ENCODE measurements at places on chromosomes 13 and 19.

DNA sequence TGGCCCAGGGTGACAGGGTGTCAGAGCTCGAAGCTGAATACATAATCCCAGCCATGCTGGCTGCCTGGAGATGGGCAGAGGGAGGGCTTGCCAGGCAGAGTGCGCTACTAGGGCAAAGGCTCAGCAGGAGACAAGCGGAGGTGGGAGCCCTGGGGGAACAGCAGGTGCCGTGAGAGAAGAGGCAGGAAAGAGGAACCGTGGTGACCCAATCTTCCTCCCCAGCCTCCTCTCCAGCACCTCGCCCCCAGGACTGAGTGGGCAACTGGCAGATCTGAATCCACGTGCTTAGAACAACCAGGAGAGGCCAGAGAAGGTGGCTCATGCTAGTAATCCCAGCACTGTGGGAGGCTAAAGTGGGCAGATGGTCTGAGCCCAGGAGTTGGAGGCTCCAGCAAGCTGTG is 11.0 kb upstream of the CCL25 start:
- no peak for DNase-seq

DNA sequence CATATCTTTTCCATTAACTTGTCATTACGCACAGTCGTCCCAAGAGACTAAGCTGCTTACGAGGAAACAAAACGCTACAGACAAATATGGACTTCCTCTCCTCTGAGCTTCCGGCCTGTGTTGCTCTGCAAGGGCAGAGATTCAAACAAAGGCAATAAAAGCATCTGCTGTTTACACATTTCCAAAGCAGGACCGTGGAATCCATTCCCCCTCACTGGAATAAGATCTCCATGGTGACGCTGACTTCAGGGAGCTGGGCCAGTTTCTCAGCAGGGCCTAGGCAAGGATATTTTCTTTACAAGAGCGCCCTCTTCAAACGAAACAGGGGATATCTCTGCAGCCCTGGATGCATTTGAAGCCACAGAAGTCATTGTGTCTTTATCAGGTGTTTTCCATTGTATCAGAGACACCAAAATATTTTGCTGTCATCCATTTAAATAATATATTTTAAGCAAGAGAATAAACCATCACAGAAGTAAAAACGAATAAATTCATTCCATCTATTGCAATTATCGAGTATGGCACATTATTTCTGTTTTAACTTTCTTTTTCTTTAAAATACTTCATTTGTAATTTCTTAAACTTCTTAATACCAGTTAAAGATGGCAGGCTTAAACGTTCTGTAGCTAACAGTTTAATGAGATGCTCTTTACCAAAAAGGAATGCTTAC is 177.5 kb downstream of the DCLK1 start:
- DNase-seq = no peak

DNA sequence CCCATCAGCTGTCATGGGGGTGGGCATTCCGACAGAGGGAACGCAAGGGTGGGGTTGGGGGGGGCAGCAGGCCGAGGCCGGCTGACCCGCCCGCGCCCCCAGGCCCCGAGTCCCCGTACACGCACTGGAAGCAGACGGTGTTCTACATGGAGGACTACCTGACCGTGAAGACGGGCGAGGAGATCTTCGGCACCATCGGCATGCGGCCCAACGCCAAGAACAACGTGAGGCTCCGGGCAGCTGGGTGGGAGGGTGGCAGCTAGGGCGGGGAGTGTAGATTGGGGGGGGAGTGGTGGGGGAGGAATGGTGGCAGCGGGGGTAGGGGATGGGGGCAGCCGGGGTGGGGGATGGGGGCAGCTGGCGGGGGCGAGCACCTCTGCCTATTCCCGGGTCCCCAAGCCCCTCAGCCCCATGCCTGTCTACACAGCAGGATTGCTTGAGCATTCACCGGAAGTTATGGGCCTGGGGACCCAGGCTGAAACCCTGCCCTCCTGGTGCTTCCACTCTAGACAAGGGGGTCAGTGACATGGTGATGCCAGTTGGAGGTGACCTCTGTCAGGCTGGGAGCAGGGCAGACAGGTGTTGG is 2.8 kb upstream of the ADM5 start:
- DNase-seq = no peak

DNA sequence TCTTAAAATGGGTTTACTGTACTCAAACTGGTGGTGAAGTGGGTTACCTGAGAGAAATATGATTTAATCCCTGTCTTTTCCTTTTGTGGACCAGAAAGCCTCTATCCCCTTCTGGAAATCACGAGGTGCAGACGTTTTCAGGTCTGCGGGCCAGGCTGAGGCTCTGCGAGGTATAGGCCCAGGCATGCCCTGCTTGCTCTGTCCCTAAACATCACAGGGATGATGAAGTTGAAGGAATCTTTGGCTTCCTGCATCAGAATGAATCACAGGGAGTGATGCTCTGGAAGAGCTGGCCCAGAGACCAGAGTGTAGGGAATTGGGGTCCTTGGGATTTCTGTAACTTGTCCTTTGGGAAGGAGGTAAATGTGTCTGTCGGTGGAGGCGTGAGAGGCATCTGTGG is 18.4 kb upstream of the CHST8 start:
- DNase-seq = no peak

DNA sequence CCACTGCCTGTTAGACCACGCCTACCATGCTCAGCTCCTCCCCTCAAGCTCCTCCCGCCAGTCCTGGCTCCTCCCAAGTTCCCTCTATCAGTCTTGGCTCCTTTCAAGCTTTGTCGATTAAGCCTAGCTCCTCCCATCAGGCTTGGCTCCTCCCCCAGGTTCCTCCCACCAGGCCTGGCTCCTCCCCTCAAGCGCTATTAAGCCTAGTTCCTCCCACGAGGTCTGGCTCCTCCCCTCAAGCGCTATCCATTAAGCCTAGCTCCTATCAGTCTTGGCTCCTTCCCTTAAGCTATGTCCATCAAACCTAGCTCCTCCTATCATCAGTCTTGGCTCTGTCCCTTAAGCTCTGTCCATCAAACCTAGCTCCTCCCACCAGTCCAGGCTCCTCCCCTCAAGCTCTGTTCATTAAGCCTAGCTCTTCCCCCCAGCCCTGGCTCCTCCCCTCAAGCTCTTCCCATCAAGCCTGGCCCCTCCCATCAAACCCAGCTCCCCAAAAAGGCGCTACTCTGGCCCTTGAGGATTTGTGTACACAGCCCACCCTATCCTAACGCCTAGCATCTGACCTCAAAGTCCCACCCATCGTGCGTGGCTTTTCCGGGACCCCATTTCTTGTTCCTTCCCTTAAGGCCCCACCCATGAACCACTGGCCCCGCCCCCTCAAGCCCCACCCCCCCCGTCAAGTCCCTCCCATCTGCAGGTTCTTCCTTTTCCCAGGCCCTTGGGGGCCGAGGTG is 10.0 kb downstream of the CAMSAP3 start:
- no peak for DNase-seq

DNA sequence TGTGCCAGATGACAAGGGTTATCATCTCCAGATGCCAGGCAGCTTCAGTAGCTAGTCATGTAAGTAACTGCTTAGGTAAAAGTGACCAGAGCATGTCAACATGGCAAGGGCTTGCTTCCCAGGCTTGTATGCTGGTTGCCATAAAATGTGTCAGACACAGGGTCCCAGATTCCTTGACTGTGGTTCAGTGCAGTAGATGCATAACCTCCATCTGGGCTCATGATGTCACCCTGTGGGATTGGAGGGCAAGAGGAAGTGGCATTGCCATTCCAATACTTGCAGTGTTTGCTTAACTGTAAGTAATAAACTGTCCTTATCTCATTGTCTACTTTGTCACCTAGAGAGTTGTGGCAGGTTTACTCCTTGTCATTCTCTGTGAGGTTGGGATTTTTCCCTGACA is 226.8 kb downstream of the PCDH17 start:
- DNase-seq = no peak

DNA sequence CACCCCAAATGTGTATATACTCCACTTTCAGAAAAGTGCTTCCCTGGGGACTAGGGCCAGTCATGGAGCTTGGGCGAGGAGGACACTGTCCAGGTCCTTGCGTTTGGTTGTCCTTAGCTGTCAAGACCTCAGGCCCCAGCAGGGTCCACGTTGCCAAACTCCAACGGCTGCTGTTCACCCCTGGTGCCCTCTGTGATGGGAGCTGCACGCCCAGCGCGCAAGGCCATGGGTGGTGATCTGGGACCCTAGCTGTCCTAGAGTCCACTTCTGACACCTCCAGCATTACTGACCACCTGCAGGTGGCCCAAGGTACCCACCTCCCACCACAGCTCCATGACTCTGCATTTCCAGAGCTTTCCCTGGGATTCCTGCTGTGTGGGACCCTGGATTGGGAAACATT is 4.0 kb downstream of the LRP3 start:
- no peak for DNase-seq

- no peak for DNase-seq
Observed at GRCh38 chr19:40213251-40213829, 4.8 kb downstream of the TTC9B start.

DNA sequence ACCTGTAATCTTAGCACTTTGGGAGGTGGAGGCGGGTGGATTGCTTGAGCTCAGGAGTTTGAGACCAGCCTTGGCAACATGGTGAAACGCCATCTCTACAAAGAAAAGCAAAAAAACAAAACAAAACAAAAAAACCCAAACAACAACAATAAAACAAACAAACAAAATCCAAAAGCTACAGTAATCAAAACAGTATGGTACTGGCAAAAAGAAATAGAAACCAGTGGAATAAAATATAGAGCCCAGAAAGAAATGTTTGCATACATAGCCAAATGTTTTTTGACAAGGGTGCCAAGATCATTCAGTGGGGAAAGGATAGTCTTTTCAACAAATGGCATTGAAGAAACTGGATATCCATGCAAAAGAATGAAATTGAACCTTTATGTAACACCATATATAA is 11.5 kb downstream of the CEACAM1 start:
- DNase-seq = no peak

- no peak for DNase-seq
Observed at GRCh38 chr19:58328999-58329398, 2.2 kb downstream of the ZSCAN22 start.

DNA sequence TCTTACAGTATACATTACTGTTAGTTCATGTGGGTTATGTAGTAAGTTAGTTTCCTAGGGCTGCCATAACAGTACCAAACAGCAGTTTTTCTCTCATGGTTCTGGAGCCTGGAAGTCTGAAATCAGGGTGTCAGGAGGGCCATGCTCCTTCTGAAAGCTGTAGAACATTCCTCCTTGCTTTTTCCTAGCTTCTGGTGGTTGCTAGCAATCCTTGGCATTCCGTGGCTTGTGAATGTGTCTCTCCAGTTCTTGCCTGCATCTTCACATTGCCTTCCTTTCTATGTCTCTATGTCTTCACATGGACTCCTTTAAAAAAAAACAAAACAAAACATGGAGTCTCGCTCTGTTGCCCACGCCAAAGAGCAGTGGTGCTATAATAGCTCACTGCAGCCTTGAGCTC is 95.4 kb downstream of the WDFY2 start:
- DNase-seq = no peak

DNA sequence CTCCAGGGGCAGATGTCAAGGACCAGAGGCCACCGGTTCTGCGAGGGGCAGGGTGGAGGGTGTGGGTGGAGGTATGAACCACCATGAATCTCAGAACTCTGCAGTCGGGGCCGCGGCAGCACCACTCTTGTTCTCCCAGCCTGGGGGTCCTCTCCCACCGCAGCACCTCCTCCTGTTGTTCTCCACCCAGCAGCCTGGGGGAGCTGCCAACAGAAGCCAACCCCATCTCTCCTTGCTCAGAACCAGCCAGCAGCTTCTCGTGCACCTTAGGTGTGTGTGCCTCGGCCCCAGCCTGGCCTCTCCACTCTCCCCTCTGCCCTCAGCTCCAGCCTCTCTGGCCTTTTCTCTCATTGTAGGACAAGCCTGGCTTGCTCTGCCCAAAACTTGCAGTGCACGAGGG is 31.9 kb upstream of the CCNE1 start:
- DNase-seq = no peak

GRCh38 chr19:15118248-15118647 is 11.0 kb downstream of the SYDE1 start:
- no peak for DNase-seq

DNA sequence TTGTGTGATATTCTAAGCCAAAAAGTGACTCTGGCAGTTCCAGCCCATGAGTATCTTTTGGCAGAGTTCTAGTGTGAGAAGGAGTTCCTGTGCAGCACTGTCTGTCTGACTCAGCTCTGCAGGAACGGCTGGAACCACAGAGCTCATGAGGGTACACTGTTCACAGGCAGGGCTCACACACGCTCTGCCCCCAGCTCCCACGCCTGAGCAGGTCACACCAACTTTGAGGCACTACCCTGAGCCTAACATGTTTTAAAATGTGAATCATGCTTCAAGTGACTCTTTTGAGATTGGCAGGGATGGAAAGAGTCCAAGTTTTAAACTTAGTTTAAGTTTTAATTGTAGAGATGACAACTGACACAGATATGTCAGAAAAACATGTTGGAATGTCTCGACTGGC is 1203.3 kb downstream of the UQCRFS1 start:
- DNase-seq = no peak

GRCh38 chr13:101576455-101576854 is 124.0 kb downstream of the ITGBL1 start:
- DNase-seq = no peak

DNA sequence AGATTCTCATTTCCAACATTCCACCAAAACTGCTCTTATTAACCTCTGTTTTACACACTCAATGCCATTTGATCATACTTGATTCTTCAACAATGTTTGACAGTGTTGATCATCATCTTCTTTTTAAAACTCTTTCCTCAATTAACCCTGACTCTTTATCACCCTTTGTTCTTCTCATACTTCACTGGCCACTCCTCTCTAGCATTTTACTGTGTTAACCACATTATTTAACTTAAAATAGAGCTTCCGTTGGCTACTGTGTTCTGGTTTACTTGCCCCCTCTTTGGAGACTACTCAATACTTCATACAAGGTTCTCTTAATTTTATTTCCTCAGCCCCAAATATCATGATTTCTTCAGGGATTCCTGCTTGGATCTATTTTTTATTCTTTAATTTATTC is 121.1 kb upstream of the SPRY2 start:
- DNase-seq = no peak

- no peak for DNase-seq
Observed at GRCh38 chr13:107466326-107467099, 748.8 kb downstream of the LIG4 start.

DNA sequence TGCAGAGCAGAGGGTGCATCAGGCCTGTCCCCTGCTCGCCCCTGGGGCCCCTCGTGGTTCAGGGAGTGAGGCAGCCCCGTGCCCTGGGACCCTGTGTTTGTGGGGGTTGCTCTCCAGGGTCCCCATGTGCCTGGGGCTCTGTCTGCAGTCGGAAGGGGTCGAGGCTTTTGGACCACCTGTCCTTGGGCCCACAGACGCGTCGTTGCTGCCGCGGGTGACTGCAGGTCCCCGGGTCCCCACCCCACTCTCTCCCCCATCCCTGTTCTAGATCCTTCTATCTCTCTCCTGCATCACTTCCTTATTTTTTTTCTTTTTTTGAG is 1.9 kb downstream of the PCSK4 start:
- DNase-seq = no peak

DNA sequence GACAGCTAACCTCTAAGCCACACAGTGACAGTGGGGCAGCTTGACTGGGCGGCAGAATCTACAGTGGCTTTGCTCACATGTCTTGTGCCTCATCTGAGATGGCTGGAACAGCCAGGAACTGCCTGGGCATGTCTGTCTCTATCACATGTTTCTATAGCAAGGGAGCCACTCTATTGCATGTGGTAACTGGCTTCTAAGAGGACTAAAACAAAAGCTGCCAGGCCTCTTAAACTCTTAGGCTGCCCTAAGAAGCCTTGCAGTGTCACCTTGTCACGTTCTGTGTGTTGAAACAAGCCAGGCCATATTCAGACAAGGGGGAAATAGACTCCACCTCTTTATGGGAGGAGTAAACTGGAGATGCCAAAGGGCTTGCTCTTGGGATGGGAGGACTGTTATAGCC is 122.9 kb upstream of the MAB21L1 start:
- DNase-seq = no peak

Data from GM12892 (cell line).